ENCODE measurements at places on chromosomes 3 and 15.

- no peak for DNase-seq
Observed at GRCh38 chr3:138459619-138460535, 25.5 kb downstream of the ESYT3 start.

GRCh38 chr15:65331811-65332210 lies 27.3 kb downstream of the RNU5B-1 start:
- no peak for DNase-seq

- no peak for DNase-seq
Observed at GRCh38 chr15:59237119-59237855, 30.6 kb downstream of the LDHAL6B start.

DNA sequence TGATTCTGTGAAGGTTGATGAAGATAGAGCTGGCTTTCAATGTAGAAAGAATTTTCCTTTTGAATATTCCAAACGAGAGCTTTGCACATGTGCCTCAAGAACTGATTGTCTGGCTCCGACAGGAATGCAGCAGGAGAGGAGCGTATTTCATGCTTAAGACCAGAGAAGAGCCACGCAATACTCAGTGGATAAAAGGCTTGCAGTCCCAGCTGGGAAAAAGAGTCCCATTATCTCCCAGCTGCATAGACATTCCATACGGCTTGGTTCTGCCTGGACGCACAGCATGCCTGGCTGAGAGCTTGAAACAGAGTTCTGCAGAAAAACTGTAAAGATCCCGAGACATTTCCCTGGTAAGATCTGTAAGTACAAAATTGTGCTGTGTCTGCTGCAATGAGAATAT lies at the start of gene CNTN6:
Gene CNTN6 (plus strand): TSS at position 254 of the 400 bp plus-strand sequence. CDS start 54,985 bp downstream, outside the sequence.
- no peak for DNase-seq

DNA sequence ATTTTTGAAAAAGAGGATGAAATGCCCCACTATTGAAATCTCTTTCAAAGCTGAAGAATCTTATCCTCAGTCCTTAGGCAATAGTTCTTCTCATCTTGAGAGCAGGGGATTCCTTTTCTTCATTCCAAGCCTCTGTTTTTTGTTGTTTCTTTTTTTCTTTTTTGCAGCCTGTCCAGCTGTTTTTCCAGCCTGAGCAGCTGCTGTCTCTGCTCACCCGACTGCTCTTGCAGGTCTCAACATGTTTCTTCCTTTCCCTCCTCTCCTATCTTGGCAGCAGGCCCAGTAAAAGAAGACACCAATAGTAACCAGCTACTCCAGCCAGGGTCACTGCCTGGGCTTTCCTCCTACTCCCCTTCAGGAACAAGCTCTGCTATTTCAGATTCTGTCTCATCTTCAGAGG lies 23.8 kb downstream of the MEX3B start:
- DNase-seq = no peak
